ENCODE measurements at places on chromosomes 13 and 19. TPM values are rescaled to one million over a fixed set of nuclear protein-coding genes. Genes with fewer than 3 reads are reported as not detected.

Gene PRTN3
- not detected for total RNA-seq

Gene NALCN
- total RNA-seq: 8.3 TPM

Gene CEACAM6
- total RNA-seq: 0.11 TPM

- H3K4me1 ChIP-seq: no peaks in the 10 kb centered on the region
- H3K27ac ChIP-seq: no peak overlapping the region
- H3K4me3 ChIP-seq: no peak overlapping the region
- H3K36me3 ChIP-seq: no peaks in the 10 kb centered on the region
- H3K27me3 ChIP-seq: no peaks in the 10 kb centered on the region
- DNase-seq: no peak
Measured at GRCh38 chr13:68813180-68813796, 1294.3 kb upstream of the ATXN8OS start.

- peaks cover 54% of the 10 kb centered on the region for H3K27me3 ChIP-seq
- no peaks in the 10 kb centered on the region for H3K36me3 ChIP-seq
- H3K4me3 ChIP-seq: no peak overlapping the region
- DNase-seq: no peak
- H3K4me1 ChIP-seq: peaks cover 12% of the 10 kb centered on the region
Measured at GRCh38 chr19:38980583-38981374, 5.2 kb upstream of the FBXO17 start.

- no peak overlapping the region for H3K4me3 ChIP-seq
- no peak overlapping the region for H3K27ac ChIP-seq
- no peak for DNase-seq
Measured at GRCh38 chr13:64725492-64725891, 2504.6 kb downstream of the PCDH9 start.

- no peak overlapping the region for H3K4me3 ChIP-seq
- no peak overlapping the region for H3K27ac ChIP-seq
- no peaks in the 10 kb centered on the region for H3K4me1 ChIP-seq
- DNase-seq: no peak
- H3K27me3 ChIP-seq: no peaks in the 10 kb centered on the region
Measured at GRCh38 chr13:59801107-59801880, 362.4 kb downstream of the DIAPH3 start.

All from left ventricle myocardium inferior (tissue), 1 donor.